Epithelial cell of esophagus (primary cell): ENCODE measurements at places on chromosomes 3 and 15.
A peak's percentile ranks its signal among the peaks of the same experiment; 100 is the strongest.

- no peak for DNase-seq
Measured at GRCh38 chr3:60160111-60160821, 1091.0 kb downstream of the FHIT start.

DNA sequence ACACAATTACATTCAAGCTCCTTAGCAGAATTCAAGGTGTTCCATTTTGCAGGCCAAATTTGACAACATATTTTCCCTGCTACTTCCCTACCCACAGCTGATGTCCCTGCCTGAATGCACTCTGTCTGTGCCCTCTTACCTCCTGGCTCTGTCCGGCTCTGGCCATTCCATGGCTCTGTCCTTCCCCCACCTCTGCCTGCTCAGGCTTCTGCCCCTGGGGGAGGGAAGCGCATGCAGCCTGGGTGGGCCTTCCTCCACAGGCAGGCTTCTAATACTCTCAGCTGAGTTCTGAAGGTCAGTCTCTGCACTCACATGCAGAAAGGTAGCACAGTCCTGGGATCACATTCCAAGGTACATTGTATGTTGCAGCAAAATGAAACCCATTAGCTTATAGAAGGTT lies 113.6 kb upstream of the CACNA2D3 start:
- no peak for DNase-seq

DNA sequence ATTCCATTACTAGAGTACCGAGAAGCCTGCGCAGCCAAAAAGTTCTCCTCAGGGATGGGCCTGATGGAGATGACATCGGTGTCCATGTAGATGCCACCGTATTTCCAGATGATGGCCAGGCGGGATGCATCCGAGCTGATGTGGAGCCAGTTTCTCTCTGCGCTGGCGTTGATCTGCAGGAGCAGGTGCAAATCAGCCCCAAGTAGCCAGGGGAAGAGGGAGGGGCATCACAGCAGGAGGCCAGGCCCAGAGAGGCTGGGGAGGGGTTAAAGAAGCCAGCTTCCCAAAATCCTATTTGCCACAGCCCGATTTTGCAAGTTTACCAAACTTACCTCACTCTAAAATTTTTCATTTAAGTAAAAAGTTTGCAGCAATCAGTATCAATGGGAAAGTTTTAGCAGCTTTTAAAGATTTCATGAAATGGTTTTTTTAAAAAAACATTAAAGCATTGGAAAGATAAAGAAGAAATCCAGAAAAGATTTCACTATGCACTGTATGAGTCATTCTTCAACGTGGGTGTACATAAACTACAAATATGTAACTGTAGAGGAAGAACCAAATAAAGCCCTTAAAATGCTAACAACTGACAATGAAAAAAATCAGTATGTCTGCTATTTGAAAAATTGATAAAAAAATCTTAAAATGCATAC lies 7.4 kb downstream of the A4GNT start:
- peak; percentile 20 for DNase-seq

DNA sequence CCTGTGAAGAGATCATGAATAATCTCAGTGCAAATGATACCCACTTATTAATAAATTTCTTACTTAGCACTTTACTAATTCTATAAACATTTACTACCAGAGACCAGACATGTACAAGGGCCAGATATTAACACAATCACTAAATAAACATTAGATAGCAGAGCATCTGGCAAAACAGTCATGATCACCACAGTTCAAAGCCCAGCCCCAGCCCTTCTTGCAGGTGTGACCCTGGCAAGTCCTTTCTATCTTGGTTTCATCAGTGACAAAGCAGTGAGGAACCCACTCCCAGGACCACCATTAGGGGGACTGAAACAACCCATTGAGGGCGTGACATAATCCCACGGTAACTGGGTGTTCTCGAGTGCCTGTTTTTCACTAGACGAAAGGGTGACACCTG lies 11.6 kb downstream of the ZXDC start:
- no peak for DNase-seq

GRCh38 chr15:29753506-29753905 lies 68.8 kb downstream of the TJP1 start:
- peak; percentile 19 for DNase-seq
